HT1080 (cell line): ENCODE measurements at places on chromosomes 16 and 17.

- DNase-seq = no peak
These were observed 7.8 kb downstream of the CLCN7 start for GRCh38 chr16:1466968-1467521.

- peak; percentile 44 for DNase-seq
These were observed 9.6 kb upstream of the DLX4 start for GRCh38 chr17:49959183-49959935.

DNA sequence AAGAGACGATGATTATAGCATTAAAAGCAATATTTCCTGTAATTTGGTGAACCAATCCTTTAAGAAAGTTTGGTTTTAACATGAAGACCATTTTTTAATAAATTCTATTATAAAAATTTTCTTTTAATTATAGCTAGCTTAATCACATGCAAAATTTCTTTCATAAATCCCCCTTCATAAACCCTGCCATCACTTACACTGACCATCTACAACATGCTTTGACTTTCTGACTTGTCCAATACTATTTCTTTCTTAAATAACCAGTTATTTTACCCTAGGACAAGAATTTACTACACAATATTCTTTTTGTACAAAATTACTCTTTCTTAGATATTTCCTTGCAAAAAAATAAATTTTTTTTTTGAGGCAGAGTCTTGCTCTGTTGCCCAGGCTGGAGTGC, 1334.8 kb downstream of the CDH11 start:
- no peak for DNase-seq

- DNase-seq = no peak
These were observed 80.5 kb upstream of the CLEC18B start for GRCh38 chr16:74501484-74502478.

DNA sequence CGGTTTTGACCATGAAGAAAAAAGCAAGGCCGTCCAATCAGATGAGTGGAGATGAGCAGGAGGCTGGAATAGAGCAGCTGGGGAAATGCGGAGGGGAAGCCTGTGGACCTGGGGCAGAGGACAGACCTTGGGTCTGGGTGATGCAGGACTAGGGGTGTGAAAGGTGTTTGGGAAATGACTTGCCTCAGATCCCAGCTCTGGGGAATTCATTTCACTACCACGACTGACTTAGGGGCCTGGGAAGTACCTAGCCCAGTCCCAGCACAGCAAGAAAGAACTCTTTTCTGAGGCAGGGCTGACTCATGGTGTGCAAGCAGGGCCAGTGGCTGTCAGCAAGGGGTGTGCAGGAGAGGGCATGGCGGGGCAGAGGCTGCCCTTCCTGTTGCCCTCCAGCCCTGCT, 14.8 kb downstream of the DNAI2 start:
- DNase-seq = no peak

DNA sequence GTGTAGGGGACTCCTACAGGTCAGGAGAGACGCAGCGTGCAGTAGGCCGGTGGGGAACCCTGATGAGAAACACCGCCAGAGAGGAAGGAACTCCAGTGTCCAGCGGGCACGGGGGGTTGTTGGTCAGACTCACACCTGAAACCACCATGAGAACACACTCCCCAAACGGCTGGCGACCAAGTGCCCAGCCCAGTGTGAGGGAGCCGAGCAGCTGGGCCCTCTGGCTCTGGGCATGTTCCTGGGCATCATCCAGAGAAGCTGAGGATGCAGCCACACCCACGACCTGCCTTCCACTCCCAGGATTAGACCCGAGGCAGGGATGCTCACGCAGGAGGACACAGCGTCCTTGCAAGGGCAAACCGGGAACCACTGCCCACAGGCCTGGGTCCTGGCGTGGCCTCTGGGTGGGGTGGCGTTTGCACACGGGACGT, 108.3 kb upstream of the ZNF750 start:
- no peak for DNase-seq

DNA sequence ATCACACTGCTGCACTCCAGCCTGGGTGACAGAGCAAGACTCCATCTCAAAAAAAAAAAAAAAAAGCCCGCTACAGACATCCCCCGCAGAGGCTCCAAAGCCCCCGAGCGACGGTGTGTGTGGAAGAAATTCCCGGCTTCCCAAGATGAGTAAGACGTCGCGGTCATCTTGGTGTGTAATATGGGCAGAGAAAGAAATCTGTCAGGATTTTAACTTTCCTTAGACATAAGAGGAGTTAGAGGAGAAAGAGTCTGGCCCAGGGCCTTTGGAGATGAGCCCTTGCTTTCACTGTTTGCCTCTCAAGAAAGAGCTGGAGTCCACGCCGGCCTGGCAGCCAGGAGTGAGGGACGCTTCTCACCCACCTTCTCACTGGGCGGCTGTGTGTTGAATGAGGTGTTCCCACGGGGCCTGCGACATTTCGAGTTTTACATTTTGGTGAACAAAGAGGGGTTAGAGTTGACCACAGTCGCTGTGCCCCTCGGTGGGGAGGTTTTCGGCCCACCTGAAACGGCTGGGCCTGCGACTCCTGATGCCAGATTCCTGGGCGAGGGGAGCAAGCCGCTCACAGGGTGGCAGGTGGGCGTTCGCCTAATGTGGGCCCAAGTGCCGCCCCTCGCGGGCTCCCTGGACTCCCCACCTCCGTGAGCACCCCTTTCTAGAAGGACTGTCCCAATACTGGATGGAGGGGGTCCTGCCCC, 17.9 kb downstream of the C1QTNF1 start:
- DNase-seq = no peak

GRCh38 chr17:78118801-78119241, 9.7 kb downstream of the TMC6 start:
- DNase-seq = no peak

- DNase-seq = no peak
These were observed 13.9 kb downstream of the KIAA0513 start for GRCh38 chr16:85041219-85042166.

DNA sequence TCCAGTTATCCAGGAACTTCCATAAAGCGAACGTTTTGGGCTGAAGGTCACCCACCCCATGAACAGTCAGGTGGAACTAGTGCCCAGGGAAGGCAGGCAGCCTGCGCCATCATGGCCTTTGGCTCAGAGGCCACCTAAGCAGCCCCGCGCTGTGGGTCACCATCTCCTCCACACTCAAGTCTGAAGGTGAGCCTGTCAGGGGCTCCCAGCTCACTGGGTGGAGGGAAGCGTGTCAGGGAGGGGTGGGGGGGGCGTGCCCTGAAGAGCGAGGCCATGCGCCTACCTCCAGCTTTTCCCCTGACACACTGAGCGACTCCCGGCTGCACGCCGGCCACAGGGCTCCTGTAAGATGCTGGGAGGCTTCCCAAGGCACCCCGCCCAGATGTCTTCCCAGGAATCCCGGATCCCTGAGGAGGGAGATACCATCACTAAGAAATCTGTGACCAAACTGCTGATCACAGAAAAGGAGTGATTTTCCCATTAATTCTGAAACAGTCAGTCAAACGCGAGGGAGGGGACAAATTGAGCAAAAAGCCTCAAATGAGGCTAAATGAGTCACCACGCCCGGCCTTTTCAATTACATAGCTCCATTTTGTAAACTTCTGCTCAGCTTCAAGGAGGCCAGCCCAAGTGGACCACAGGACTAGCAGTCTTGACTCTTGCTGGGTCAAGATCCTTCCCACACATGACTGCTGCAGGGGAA, 26.5 kb upstream of the SLC25A19 start:
- no peak for DNase-seq

GRCh38 chr16:51150165-51150887, 744 bp downstream of the SALL1 start:
- DNase-seq = no peak

GRCh38 chr16:50833929-50834328, 92.0 kb downstream of the CYLD start:
- DNase-seq = no peak

DNA sequence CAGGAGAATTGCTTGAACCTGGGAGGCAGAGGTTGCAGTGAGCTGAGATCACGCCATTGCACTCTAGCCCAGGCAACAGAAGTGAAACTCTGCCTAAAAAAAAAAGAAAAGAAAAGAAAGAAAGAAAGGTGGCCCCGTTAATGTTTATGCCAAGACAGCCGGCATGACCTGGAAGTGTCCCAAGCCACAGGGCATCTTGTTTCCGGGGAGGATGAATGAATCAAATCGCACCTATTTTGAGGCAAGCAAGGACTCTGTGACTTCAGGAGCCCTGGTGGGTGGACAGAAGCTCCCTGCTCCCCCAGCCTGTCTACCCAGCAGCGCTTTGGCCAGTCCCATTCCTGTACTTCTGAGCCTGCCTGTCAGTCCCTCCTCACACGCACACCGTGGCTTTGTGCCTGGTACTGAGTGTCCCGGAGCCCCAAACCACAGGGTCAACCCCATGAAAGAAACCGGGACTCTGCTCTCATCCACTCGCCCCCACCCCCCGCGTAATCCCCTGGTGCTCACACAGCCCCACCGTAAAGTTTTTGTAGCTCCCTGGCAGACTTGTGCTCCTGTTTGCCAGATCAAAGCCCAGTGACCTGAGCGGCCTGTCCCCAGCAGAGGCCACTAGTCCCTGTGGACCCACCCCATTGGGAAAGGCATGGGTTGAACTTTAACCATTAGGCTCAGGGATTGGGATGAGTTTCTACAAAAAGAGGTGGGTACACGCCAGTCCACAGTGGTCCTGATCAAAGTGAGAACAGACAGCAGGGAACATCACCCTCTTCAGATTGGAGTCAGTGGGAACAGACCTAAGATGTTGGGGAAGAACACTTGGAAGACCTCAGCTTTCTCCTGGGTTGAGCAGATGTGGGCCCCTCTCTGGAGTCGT, 19.3 kb downstream of the CD2BP2 start:
- no peak for DNase-seq

GRCh38 chr16:14511800-14512135, 118.3 kb downstream of the PARN start:
- DNase-seq = peak; percentile 33

GRCh38 chr17:50103252-50103651, 8.1 kb downstream of the PDK2 start:
- no peak for DNase-seq

GRCh38 chr17:78818932-78819331, 21.7 kb downstream of the USP36 start:
- DNase-seq = no peak

DNA sequence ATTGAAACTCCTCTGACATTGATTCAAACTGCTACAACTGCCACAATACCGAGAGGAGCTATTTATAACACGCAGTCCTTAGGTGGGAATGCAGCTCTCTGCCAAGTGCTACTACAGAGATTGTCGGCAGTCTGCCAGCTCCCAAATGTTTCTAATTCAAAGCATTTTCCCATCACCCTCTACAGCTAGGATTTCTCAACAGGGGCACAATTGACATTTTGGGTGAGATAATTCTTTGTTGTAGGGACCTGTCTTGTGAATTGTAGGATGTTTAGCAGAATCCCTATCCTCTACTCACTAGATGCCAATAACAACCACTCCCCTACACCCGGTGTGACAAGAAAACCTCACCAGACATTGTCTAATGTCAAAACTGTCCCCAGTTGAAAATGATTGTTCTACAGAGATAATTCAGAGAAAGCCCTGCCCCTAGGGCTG, 7.8 kb upstream of the N4BP1 start:
- DNase-seq = no peak

DNA sequence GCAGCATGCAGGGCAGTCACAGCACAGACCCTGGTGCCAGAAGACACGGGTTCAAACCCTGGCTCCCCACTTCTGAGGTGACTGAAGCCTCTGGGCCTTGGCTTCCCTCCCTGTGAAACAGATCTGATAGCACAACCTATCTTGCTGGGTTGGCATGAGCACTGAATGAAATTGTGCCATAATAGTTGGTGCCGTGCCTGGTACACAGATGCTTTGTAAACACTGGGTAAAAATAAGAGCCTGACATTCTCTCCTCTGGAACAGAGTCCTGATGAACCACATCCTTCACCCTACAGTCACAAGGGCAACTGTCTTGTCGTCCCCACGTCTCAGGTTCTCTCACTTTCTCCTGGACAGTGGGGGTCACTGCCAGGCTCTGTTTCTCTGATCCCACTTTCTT, 35.7 kb downstream of the NOS2 start:
- no peak for DNase-seq

DNA sequence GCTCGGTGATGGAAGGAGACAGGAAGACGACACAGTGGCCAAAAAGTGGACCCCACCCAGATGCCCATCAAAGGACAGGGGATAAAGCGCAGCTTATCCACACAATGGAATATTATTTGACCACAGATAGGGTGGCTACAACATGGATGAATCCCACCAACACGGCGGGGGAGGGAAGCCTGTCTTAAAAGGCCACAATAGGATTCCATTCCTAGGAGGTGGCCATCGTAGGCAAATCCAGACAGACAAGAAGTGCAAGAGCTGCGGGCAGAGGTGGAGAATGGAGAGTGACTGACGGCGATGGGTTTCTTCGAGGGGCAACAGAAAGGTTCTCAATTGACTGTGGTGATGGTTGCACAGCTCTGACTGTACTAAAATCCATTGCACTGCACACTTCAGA, 16.0 kb downstream of the SLC38A8 start:
- no peak for DNase-seq

DNA sequence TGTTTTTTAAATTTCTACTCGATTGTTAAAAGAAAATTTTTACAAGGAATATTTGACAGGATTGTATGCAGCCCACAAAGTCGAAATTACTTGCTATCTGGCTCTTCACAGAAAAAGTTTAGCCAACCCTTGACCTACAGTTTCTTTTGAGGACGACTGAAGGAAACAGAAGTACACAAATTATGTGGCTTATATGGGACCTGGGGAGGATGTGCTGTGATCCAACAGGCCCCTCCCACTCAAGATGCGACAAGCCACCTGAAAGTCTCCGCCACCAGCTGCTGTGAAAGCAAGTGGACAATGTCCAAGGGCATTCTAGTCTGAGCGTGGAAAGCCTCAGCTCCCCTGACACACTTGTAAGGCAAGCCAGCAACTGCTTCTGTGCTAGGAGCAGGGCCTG, 42.4 kb upstream of the SLC25A19 start:
- no peak for DNase-seq

GRCh38 chr16:84686707-84687298, 13.0 kb upstream of the USP10 start:
- DNase-seq = no peak

DNA sequence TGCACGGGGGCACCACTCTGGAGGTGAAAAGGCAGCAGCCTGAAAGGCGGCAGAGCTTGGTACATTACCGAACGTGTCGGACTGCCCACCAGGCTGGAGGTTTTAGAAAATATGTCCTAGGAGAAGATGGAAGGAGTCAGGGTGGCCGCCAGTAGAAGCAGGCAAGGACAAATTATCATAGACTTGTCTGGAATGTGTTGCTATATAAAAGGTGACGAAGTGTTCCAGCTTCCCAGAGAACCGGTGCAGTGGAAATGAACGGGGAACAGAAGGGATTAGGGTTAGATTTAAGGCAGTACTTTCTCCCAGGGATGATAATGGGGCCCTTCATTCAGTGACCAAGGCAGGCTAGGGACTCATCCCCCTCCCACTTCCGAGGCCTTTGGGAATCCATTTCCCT, 27.4 kb downstream of the PIPOX start:
- DNase-seq = no peak

- DNase-seq = no peak
These were observed 89.7 kb downstream of the NPIPB11 start for GRCh38 chr16:29316761-29317183.

- DNase-seq = no peak
These were observed 165.6 kb upstream of the KCNJ16 start for GRCh38 chr17:69909389-69909788.

- no peak for DNase-seq
These were observed 7.6 kb downstream of the CCR7 start for GRCh38 chr17:40557531-40558299.
